ENCODE measurements at places on chromosomes 1 and 21.

DNA sequence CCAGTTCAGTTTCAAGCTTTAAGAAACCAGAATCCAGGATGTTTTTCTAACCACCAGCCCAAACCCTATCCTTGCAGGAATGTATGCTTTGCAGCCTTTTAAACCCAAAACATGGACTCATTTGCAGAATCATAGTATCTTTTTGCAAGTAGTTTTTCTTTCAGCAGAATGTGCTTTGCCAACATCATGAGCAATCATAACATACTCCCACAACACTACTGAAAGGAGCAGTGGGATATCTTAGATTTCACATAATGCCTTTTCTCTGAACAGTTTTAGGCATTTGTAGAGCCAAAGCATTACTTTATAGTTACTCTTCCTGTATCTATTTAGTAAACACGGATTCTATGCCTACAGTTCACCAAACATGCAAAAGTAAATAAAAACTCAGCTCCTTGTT lies 10.0 kb upstream of the SH2D2A start:
- DNase-seq: no peak

GRCh38 chr1:46173361-46173856 lies 1.5 kb upstream of the TSPAN1 start:
- no peak for DNase-seq

DNA sequence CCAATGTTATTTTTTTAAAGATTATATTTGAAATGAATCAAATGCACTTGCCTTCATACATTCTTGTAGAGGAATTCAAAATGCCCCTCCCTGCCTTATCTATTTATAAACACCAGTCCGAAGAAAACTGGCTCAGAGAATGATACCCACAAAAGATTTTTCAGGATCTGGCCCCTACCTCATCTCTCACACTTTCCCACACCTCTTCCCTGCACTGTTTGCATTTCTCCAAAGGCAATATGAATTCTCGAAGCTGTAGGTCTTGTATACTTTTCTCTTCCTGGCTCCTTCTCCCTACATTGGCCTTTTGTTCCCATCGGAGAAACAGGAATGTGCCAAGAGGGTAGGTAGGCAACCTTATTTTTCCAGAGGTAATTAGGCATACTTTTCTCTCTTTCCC lies 12.0 kb upstream of the CCDC190 start:
- DNase-seq: no peak

GRCh38 chr1:218496561-218496960 lies 151.4 kb downstream of the TGFB2 start:
- DNase-seq: peak; percentile 100

DNA sequence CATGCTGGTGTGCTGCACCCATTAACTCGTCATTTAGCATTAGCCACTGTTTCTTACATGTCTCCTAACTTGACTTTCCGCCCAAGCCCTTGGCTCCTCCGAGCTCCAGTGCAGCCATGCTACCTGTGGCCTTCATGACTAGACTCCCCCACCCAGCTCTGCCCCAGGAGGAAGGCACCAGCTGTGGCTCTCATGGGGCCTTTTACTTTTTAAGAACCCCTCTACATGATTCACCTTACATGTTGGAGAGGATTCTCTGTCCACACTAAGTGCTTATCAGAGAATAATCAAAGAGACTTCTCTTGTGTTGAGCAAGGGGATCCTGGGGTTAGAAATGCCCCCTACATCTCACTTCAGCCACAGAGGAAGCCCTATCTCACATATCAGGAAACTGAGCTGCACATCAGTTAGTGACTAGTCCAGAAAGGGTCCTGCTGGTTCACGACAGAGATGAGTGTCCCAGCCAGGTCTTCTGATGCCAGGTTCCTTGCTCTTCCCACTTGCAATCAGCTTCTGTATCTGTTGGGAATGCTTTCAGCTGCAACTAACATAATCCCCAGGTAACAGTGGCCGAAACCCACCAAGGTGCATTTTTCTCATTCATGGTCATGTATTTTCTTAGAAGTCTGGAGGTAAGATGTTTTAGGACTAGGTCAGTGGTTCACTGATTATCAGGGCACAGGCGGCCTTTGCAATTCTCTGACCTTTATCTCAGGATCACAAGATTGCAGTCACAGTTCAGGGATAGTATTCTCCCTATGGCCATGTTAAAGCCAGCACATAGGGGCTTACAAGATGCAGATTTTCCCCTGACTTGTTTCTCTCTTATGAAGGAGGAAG lies 45.9 kb downstream of the KLHDC7A start:
- no peak for DNase-seq

DNA sequence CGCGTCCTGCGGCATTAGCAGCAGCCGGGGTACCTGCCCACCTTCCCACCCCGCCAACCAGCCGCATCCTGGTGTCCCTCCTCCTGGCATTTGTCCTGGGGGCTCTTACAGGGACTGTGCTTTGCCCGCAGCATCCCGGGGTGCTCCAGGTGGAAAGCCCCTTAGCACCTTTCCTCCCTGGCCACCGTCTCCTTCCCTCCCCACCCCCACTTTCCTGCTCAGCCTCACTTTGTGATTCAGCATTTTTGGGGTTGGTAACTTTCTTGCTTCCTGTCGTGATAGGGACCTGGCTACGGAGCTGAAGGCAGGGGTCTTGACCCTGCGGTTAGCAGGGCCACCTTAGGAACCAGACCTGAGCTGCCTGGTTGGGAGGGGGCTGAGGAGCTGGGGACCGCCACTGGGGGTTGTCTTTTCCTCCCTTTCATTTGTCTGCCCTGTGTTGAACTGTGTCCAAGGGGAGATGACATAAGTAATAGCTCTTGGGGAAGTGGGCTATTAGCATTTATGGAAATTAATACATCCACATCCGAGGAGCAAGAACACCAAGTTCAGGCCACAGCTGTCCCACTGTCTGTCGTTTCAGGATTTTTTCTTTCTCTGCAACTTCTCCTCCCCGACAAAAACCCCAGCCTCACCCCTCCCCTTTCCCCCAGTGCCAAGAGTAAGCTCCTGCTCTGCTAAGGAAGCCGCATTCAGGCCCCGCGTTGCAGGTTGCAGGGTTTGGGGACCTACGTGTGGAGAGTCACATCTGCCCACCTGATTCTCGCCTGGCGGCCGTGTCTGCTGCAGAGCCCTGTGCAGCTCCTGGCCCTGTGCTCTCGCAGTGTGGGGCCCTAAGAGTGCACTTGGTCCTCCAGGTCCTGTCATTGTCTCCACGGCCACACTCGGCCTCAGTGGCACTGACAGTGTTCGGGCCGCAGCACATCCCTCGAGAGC lies 1.6 kb upstream of the NPHP4 start:
- no peak for DNase-seq

DNA sequence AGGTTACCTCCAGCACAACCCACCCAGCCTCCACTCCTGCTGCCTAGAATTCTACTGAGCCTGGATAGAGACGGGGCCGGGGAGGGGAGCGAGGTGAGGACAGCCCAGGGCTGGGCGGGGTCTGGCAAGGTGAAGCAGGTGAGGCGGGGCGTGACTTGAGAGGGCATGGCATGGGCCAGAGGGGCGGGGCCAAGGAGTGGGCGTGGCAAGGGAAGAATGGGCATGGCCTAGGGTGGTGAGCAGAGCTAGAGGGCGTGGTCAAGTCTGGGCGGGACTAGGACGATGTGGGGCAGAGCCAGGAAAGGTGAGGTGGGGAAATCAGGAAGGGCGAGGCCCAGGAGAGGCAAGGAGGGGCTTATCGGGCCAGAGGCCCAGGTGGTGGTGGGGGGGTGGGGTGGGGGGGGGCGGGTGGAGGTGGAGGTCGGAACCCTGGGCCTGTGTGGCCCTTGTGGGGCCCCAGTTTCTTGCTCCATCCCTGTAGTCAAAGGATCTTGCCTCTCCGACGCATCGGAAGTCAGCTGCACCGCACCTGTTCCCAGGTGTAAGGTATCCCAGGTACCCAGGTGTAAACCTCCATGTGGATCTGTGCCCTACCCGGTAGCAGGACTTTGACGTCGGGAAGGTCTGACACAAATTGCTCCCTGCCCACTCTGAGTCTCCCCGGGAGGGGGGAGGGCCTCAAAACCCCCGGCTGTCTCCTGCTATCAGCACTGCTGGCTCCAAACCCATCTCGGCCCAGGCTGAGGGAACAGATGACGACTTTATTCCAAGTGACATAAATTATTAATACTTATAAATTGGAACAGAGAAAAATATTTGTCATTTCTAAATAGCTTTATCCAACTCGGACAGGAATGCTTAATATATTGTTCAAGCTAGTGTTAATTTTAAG lies 32.9 kb upstream of the UTS2 start:
- DNase-seq: peak; percentile 18

- DNase-seq: no peak
These were observed 125.3 kb downstream of the RPS6KC1 start for GRCh38 chr1:213176341-213176740.

GRCh38 chr1:190262538-190262937 lies 215.1 kb downstream of the BRINP3 start:
- DNase-seq: peak; percentile 16

- DNase-seq: no peak
These were observed 375.7 kb upstream of the DAB1 start for GRCh38 chr1:57799490-57800115.

DNA sequence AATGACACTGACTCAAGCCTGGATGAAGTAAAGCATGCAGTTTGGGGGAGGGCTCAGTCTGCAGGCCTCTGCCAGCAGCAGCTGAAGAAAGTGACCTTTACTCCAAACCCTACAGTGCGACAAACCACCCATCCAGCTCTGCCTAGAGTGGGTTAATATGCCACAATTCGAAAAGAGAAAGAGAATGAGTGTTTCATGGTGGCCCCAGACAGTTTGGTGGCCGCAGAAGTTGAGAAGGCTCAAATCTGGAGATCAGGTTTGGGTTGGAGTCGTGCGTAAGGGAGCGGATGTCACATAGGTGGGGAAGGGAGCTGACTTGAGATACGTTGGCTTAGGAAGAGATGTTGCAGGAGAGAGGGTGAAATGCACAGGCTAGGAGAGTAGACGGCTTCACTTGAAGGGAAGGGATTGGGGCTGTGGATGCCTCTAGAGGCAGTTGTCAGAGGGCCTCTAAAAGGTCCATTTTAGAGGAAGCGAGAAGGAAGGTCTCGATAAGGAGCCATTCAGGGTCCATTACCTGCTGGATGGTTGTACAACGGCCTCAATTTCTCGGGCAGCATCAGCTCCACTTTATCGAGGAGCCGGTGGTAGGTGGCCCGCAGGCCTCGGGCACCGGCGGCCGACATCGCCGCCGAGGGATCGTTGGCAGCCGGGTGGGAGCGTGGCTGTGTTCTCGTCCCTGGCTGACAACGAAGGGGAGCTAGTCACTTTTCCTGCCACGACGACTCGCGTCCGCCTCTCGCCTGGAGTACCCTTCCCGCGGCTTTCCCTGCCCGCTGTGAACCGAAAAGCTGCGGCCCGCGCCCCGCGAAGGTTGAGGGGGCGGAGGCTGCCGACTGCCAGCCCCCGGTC lies 1.0 kb upstream of the DCAF6 start:
- DNase-seq: peak; percentile 60
